Adipocyte (in vitro differentiated cells): ENCODE measurements at places on chromosomes 7 and 10.
A peak's percentile ranks its signal among the peaks of the same experiment; 100 is the strongest.

GRCh38 chr10:104308439-104308903, 29.8 kb downstream of the ITPRIP start:
- no peak for DNase-seq

- DNase-seq: peak; percentile 22
Measured at GRCh38 chr7:11373546-11374142, 400.0 kb downstream of the PHF14 start.

- no peak for DNase-seq
Measured at GRCh38 chr7:63233881-63234280, 764.8 kb upstream of the ZNF722 start.

- DNase-seq: peak; percentile 29
Measured at GRCh38 chr10:87816898-87817608, 973 bp downstream of the ATAD1 start.

- no peak for DNase-seq
Measured at GRCh38 chr10:45655219-45655618, 17.4 kb downstream of the ZFAND4 start.

- no peak for DNase-seq
Measured at GRCh38 chr7:105625986-105626385, 44.7 kb upstream of the EFCAB10 start.

- DNase-seq: peak; percentile 95
Measured at GRCh38 chr7:83468251-83468739, 180.6 kb downstream of the SEMA3E start.
